Lung (tissue), 17 donors: ENCODE measurements at places on chromosomes 12 and 14.

DNA sequence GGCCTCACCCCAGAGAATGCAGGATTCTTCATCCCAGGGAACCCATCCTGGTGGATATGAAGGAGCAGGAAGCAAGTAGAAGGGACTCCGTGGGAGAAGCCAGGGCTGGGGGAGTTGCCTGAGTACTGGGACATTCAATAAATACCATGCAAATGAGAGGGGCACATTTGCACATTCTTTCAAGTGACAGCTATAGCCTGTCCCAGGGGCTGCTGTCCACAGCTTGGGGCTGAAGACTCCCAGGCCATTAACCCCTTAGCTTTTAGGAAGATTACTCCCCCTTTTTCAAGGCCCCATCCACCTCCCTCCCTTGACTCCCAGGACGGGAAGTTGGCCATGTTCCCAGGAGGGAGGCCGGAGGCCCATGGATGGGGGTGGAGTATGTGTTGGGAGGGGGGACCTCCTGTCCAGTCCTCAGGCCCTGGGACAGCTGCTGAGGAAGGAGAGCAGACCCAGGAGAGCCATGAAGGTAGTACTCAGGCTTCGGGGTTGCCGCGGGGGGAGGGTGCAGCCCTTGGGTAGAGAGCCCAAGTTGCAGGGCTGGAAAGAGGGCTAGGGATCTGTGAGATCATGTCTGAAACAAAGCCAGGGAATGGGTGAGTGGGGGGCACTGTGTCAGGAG, 974 bp upstream of the TNS2 start:
- peak; percentile 93 for DNase-seq
- peaks cover 68% of the 10 kb centered on the region for H3K4me1 ChIP-seq
- H3K4me3 ChIP-seq = peak overlapping the region; percentile 73
- H3K27ac ChIP-seq = peak overlapping the region; percentile 96
- H3K36me3 ChIP-seq = peaks cover 10% of the 10 kb centered on the region
- H3K27me3 ChIP-seq = no peaks in the 10 kb centered on the region

GRCh38 chr14:102926104-102926503, 3.6 kb downstream of the AMN start:
- peaks cover 32% of the 10 kb centered on the region for H3K27me3 ChIP-seq
- H3K4me1 ChIP-seq = peaks cover 24% of the 10 kb centered on the region
- peaks cover 2% of the 10 kb centered on the region for H3K36me3 ChIP-seq
- DNase-seq = no peak
- H3K27ac ChIP-seq = no peak overlapping the region

GRCh38 chr14:98847521-98848468, 424.2 kb downstream of the BCL11B start:
- H3K4me1 ChIP-seq = no peaks in the 10 kb centered on the region
- H3K27ac ChIP-seq = no peak overlapping the region
- H3K36me3 ChIP-seq = no peaks in the 10 kb centered on the region

DNA sequence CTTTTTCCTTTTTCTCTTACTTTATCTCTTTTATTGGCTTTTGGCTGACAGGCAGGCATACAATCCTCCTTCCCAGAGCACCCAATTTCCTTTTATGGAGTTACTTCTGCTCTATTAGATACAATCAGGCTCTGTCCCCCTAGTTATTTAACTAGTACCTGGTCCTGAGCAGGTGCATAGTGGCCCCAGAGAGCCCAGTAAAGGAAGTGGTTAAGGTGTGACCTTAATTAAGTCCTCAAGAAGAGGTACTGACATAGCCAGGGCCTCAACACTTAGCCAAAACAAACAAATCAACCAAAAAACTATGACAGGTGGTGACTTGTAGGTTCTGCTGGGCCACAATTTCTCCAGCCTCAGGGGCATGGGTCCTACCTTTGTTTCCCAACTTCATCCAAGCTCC, 82.9 kb downstream of the CCDC60 start:
- H3K36me3 ChIP-seq = no peaks in the 10 kb centered on the region
- H3K4me1 ChIP-seq = no peaks in the 10 kb centered on the region
- DNase-seq = no peak
- no peak overlapping the region for H3K4me3 ChIP-seq
- no peak overlapping the region for H3K27ac ChIP-seq

- no peak overlapping the region for H3K27ac ChIP-seq
- no peaks in the 10 kb centered on the region for H3K27me3 ChIP-seq
- H3K4me1 ChIP-seq = no peaks in the 10 kb centered on the region
Observed at GRCh38 chr12:17197971-17198370, 592.0 kb upstream of the LMO3 start.
